ENCODE measurements at places on chromosomes 13 and 19. TPM values are rescaled to one million over a fixed set of nuclear protein-coding genes. Genes with fewer than 3 reads are reported as not detected.

Gene ALOX5AP
- total RNA-seq, result 58.4 TPM

Gene SHISA7
- not detected for total RNA-seq

Gene ALG11
- total RNA-seq, result 27.5 TPM

Gene VAV1
- 92.0 TPM for total RNA-seq

Gene ZNF701
- total RNA-seq, result 14.9 TPM

Gene CD70
- 4.5 TPM for total RNA-seq

Gene FBXO27
- 1.6 TPM for total RNA-seq

Gene CDX2
- total RNA-seq, result not detected

Data from T-helper 17 cell (primary cell).